ENCODE measurements at places on chromosomes 6 and 20.

GRCh38 chr6:6006428-6007365 is at the start of gene NRN1:
TSS of gene NRN1 (minus strand) at chr6:6006925. CDS start at chr6:6006749, 176 bp downstream.
- no peak for DNase-seq

- DNase-seq, result no peak
These were observed 1.8 kb downstream of the OSER1 start for GRCh38 chr20:44208770-44209169.

DNA sequence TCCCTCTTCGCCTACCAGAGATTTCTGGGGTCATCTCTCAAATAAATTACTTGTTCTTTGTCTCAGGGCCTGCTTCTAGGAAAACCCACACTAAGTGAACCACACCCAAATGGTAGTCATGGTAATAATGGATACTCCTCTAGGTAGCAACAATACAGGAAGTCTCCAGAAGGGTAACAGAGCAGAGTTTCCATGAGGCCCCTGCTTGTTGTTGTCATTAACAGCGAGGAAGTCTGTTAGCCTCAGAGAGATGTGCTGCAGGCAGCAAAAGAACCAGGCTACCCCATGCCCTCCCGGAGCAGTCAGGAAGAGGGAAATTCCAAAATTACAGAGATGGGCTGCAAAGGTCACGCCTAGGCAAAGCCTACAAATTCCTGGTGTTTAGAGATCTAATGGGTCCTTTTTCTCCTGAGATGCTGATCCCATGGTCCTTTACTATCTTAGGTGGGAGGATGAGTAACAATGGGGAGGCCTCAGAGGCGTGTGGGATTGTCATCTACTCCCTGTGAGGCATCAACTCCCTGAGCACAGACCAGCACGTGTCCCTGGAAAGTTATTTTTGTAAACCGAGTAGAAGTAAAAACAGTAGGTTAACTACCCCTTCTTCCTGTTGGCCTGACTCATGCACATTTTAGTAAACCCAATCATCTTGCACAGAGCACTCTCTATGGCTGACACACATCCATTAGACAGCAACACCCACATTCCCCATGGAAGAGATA is 10.1 kb downstream of the ISM1 start:
- no peak for DNase-seq

DNA sequence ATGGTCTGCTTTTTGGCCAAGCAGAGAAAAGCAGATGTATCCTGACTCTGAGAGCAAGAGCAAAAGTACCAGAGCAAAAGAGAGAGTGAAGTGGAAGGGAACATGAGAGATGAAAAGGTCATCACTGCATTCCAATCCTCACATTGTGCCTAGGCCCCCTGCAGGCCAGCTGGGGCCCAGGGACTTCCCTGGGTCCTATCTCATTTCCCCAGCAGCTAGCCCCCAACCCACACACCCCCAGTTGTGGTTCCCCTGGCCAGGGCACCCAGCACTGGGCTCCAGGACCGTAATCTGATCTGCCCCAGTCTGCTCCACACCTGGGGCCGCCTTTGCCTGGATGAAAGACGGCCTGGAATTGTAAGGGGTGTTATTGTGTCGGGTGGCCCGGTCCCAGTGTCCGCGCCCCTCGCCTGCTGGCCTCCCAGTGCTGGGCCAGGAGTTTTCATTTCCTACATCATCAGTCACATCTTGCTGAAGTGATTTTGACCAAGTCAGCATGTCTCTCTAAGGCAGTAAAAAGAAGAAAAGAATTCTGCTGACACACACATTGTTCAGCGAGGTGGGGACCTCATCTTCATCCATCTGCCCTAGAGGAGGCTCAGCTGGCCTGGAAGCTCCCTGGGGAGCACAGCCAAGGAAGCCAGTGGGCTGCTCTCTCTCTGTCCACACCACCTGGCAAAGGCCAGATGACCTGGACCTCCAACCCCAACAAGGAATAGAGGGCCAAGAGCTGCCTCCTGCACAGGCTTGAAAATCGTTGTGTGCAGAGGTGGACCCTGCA is 4.0 kb upstream of the BMP7 start:
- no peak for DNase-seq

DNA sequence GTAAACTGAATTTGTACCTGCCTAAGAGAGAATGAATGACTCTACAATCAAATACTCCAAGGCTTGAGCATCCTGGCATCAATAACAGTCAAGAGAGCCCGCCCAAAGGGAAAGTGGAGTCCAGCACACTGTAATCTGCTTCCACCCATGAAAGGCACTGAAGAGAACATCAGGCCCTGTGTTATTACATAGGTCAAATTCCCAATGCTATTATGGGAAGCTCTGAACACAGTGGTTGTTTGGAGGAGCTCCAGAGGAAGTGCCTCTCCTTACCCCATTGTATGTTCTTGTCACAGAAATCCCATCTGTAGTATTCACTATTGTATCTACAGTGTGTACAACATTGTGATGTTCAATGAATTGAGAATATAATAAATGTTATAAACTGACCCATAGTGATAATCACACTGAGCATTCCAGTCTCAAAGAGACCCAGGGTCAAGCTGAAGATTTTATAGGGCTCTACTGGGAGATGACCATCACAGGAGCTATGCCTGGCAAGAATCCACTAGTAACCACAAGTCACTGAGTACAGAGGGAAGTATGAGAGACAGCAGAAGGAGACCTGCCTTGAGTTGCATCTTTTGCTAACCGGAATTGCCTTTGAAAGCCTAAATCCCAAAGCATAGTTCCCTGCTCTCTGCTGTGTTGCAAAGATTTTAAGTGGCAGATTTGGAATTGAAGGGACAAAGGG is 446.7 kb downstream of the GJA1 start:
- DNase-seq, result no peak

GRCh38 chr20:34843421-34843820 is 18.0 kb upstream of the NCOA6 start:
- DNase-seq, result no peak

- DNase-seq, result no peak
These were observed 736.4 kb upstream of the MARCKS start for GRCh38 chr6:113120582-113121285.
